Iris pigment epithelial cell (primary cell): ENCODE measurements at places on chromosomes 4 and X.

GRCh38 chr4:21953653-21954052, 5.1 kb upstream of the KCNIP4 start:
- DNase-seq: no peak

GRCh38 chr4:141328560-141329173, 108.0 kb downstream of the ZNF330 start:
- peak; percentile 31 for DNase-seq

DNA sequence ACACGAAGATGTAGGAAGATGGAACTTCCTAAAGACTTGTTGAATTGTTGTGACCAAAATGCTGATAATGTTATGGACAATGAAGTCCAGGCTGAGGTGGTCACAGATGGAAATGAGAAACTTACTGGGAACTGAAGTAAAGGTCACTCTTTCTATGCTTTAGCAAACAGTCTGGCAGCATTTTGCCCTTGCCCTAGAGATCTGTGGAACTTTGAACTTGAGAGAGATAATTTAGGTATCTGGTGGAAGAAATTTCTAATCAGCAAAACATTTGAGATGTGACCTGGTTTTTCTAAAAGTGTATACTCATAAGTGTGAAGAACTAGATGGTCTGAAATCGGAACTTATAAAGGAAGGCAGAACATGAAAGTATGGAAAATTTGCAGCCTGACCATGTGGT, 1785.9 kb downstream of the PCDH7 start:
- no peak for DNase-seq

- no peak for DNase-seq
Measured at GRCh38 chrX:109350551-109350950, 131.3 kb downstream of the GUCY2F start.

GRCh38 chr4:139014371-139015268, 961 bp upstream of the NOCT start:
- peak; percentile 87 for DNase-seq

GRCh38 chr4:36267486-36268268, 13.7 kb upstream of the DTHD1 start:
- DNase-seq: no peak

DNA sequence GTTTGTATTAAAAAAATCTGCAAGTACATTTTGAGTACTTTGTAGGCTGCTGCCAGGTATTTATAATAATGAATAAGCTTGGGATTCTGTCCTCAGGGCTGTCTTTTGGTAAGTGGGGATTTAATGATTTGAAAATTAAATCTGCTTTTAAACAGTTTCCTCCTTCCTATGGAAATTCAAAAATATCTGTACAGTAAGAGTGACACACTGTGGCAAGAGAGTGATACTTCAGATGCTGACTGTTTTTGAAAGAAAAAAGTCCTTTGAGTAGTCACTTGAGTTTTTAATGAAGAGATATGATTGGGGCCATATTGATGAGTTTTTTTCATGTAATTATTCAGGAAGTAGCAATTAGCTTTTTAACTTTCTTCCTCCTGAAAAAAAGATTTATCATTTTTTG, 49.2 kb downstream of the SMARCAD1 start:
- DNase-seq: peak; percentile 10

DNA sequence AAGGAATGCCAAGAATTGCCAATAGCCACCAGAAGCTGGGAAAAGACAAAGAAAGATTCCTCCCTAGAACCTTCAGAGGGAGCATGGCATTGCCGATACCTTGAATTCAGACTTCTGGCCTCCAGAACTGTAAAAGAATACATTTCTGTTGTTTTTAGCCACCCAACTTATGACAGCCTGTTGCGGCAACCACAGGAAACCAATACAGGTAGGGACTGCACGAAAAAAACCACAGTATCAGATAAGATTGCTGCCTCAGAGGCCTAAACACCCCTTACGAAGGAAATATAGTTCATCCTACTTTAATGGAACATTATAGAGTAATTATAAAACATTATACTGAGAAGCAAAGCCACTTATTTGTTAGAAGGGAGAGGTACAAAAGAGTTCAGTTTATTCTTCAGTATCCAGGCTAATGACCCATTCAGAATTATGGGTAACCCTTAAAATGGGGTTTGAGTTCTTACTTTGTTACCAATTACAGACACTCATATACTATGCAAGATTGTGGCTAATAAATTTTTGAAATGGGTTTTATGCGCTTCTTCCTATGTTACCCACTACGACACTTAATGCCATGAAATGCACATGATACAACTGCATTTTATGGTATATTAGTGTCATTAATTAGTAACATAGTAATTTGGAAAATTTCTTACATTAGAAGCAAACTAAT, 37.4 kb upstream of the SMIM10L2A start:
- no peak for DNase-seq

DNA sequence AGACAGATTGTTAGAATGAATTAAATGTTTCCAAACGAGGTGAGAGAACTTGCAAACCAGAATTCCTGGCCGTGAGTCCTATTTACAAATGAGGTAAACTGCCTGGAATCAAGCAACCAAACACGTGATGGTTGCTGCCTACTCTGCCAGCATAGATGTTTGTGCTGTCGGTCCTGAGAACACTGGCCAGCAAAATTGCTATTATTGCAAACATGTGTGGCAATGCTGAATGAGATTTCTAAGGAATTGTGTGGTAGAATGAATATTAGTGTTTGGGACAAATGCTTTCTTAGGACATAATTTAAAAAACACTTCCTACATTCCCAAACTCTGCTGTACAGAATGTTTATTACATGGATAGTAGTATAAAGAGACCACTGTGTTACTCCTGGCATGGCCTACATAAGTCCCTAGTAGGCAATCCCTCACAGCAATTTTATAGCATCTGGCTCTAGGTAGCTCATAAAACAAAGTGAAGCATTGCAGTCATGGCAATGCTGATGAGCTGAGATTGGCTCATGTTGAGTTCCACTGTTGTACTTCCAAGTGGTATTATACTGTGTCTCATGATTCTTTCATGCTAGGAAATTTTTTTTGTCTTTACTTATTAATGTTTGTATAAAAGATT, 605.2 kb upstream of the EPHA5 start:
- no peak for DNase-seq

DNA sequence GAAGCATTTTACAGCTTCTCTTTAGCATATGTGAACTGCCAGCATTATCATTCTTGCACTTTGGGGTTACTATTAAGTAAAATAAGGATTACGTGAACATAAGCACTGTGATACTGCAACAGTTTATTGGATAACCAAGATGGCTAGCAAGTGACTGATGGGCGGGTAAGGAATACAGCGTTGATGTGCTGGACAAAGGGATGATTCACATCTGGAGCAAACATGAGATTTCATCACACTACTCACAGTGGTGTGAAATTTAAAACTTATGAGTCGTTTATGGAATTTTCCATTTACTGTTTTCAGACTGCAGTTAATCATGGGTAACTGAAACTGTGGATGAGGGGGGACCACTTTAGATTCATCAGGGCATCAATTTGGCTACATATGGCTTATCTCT, 16.0 kb downstream of the NBDY start:
- DNase-seq: peak; percentile 84

DNA sequence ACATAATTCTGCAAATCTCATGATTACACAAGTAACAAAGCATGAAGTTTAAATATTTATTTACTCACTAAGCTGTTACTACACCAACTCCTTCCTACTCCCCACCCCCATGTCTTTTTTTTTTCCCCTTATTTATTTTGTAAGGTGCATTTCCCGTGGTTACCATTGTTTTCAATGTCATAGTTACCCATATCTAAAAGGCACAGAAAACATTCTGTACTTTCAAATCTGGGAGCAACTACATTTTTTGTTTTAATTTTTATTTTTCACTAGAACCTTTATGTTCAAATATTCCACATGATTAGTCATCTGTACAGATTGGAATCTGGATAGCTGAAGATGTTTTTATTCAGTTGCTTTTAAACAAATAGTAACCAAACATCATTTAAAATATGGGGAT, 62.8 kb downstream of the PPP3CA start:
- DNase-seq: peak; percentile 55

DNA sequence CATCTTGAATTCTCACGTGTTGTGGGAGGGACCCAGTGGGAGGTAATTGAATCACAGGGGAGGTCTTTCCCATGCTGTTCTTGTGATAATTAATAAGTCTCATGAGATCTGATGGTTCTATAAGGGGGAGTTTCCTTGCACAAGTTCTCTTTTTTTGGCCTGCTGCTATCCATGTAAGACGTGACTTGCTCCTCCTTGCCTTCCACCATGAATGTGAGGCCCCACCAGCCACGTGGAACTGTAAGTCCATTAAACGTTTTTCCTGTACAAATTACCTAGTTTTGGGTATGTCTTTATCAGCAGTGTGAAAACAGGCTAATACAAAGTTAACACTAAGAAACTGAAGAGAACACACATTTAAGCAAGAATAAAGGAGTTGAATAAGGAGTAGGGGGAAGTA, 16.0 kb downstream of the TBCK start:
- no peak for DNase-seq

DNA sequence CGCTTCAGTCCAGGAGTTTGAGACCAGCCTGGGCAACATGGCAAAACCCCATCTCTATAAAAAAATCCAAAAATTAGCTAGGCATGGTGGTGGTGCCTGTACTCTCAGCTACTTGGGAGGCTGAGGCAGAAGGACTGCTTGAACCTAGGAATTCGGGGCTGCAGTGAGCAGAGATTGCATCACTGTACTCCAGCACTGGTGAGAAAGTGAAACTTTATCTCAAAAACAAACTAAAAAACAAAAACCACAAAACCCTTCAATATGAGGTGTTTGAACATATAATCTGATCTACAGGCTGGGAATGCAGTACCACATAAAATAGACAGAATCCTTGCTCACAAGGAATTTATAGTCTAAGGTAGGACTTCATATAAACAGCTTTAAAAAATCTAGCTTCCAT, 103.9 kb downstream of the PDS5A start:
- peak; percentile 83 for DNase-seq

GRCh38 chr4:2940267-2941137, 22.7 kb downstream of the NOP14 start:
- no peak for DNase-seq

GRCh38 chr4:130172156-130172555, 1076.2 kb downstream of the C4orf33 start:
- no peak for DNase-seq

DNA sequence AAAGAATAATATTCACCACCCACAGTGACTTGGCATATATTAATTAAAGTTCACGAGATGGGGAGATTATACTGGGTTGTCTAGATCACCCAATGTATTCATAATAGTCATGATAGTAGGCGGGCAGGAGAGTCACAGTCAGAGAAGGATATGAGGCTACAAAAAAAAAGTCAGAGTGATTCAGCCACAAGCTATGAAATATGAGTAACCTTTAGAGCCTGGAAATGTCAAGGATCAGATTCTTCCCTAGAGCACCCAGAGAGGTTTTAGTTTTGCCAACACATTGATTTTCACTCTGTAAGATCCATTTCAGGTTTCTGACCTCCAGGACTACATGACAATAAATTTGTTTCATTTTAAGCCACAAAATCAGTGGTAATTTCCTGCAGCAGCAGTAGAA, 501.9 kb downstream of the GABRG1 start:
- DNase-seq: peak; percentile 34

GRCh38 chrX:52819788-52820187, 8.7 kb downstream of the XAGE5 start:
- DNase-seq: no peak

DNA sequence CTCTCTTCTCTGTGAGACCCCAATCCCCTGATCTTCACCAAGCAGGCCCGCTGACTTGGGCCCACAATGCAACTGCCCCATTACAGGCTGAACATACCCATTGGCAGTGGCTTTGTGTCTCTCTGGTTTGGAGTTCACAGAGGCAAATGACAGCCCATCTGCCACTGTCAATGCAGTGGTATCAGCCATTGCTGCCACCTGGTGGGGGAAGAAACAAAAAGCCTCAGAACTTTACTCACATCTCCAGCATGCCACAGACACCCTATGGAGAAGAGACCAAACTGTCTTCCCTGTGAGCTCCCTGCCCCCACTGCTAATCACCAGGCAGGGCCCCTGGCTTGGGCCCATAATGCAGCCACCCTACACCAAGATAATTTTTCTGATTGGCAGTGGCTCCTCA, 729.3 kb upstream of the ACTRT1 start:
- DNase-seq: peak; percentile 19

DNA sequence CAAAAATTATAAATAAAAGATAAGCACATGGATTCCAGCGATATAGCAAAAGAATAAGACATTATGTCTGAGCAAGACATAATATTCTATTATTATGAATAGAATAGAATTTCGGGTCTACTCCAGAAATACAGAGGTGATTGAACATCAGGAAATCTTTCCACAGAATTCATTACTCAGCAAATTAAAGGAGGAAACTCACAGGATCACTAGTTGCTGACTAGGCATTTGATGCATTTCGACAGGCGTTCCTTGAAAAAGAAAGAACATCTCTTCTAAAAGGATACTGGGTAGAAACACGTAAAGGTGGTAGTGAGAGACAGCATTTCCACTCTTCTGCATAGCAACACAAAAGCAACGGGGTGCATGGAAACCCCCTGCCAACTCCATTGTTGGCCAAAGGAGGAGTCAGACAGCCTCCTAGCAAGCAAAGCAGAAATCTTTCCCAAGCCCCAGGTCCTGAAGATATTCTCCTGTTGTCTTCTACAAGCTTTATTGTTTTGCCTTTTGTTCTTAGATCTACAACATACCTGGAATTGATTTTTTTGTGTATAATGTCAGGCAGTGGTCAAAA, 14.3 kb upstream of the PDZD4 start:
- DNase-seq: no peak

DNA sequence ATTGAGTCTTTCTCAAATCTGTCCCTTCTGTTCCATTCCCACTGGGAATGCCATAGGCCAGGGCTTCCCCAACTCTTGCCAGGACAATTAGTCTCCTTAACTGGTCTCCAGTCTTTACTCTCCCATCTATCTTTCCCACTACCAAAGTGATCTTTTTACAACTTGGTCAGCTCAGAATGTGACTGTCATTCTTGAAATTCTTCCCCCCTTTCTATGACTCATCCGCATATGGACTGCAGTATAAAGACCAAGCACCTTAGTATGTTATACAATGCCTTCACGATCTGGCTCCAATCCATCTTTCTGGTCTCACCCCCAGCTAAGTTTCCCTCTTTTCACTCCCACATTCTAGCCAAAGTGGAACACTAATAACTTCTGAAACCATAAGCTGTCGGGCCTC, 383.8 kb downstream of the OPHN1 start:
- DNase-seq: no peak

GRCh38 chrX:97504431-97504830, 620.7 kb downstream of the RPA4 start:
- DNase-seq: no peak
